ENCODE measurements at places on chromosomes 4 and X.

DNA sequence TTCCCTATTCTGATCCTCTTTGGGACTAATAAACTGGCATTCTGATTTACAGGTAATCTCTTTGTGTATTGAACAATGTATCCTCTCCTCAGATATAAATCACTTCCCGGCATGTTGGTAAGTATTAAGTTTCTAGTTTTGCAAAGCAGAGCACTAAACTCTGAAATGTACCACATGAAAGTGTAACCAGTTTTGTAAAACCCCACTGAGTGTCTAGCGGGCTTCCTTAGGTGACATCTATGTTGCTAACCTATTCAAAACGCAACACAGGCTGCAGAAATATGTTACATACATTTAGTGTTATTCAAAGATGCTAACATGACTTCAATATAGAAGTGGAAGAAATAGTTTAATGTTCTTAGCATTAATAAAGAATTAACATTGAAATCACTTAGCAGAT is 25.2 kb downstream of the DNAJB14 start:
- DNase-seq: no peak

DNA sequence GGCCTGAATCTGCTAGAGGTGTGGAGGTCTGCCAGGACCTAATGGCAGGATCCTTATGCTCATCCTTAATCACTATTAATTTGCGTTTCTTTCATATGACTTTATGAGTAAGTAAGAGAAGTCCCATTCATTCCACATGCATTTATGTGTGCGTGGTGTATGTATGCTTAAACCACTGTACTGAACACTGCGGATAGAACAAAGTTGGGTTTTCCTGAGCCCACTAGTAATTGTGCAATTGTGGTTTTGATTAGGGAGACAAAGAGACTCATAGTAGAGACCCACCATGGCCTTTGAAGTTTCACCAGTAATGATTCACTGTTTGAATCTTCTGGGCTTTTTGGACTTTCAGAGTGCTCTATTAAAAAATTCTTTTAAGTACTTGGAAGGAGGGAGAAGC is 498.5 kb upstream of the DIPK2B start:
- no peak for DNase-seq

- peak; percentile 11 for DNase-seq
These were observed 861 bp downstream of the SEC24D start for GRCh38 chr4:118834960-118835569.

GRCh38 chr4:70721747-70722146 is at the start of gene RUFY3:
Gene RUFY3 (plus strand): TSS chr4:70721964. CDS start chr4:70722574, 610 bp downstream.
- DNase-seq: no peak

DNA sequence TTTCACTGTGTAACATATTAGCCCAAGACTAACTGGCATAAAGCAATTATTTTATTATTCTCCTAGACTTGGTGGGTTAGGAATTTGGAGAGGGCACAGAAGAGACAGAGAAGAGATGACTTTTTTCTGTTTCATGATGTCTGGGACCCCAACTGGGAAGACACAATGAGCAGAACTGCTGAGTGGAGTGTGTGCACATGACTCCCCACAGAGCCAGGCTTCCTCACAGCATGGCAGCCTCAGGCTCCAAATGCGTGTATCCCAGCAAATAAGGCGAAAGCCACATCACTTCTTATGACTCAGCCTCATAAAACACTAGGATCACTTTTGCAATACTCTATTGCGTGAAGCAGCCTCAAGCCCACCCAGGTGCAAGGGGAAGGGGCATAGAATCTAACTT is 68.4 kb downstream of the MFAP3L start:
- DNase-seq: no peak

GRCh38 chrX:7047951-7048350 is 99.6 kb upstream of the STS start:
- no peak for DNase-seq

DNA sequence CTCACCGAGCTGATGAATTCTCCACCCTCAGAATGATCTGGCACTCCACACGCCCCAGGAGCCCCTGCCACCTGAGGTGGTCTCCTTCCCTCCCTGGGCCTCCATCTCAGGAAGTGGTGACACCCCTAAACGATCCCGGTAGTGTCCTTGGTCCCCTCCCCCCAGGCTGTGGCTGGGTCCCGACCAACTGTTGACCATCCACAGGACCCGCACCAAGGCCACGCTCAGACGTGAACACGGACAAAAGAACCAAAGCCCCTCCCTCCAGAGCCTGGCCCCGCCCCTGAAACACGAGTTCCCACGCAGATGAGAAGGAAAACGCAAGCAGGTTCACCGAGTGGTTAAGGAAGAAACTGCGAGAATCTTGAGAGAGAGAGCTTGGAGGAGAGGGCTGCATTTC is 16.6 kb downstream of the LRPAP1 start:
- DNase-seq: no peak

DNA sequence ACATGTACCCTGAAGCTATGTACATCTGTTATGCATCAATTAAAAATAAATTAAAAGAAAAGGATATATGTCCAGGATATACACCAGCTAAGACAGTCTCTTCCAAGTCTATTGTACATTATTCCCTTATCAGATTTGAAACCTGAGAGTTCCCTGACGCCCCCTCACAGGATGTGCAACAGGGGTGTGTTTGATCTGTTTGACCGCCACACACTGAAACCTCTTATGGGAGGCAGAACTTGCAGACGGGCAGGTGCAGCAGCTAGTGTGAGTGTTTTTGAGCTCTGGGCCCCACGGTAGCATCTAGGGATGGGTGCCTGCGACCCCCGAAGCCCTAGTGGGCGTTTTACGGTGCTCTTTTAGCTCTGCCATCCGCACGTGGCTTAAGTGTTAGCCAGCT is 4.7 kb downstream of the XG start:
- DNase-seq: no peak

GRCh38 chrX:15207994-15208393 is 61.9 kb downstream of the ASB9 start:
- no peak for DNase-seq

DNA sequence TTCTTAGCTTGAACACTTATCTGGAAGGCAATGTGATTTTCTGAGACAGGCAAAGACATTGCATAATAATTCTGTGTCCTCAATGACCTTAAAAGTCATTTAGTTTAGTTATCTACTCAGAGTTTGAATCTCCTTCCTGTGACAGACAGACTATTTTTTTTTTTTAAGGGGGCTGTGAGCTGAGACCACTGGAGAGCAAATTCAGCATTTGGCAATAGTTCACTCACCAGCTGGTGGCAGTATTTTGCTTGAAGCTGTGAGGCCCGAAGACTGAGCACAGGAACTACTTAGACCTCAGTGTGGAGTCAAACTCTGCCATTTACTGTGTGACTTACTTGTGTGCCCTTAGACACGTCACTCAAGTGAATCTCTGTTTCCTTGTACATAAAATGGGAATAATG is 22.9 kb upstream of the CPE start:
- no peak for DNase-seq

DNA sequence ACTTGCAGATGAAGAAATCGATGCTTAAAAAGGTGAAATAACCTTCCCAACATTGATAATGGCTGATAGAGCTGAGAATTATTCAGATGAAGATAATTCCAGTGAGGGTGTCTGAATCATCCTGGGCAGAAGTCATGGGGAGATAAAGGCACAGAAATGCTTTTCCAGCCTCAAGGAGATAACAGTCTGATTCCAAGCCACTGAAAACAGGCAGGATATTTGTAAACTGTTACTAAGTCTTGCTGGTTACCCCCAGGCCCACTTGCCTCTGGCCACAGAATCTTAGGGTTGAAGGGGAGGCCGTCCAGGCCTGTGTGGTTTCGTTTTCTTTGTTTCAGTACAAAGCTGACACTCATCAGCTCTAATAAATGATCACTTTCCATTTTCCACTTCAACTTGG is 158.5 kb downstream of the SH3KBP1 start:
- no peak for DNase-seq

DNA sequence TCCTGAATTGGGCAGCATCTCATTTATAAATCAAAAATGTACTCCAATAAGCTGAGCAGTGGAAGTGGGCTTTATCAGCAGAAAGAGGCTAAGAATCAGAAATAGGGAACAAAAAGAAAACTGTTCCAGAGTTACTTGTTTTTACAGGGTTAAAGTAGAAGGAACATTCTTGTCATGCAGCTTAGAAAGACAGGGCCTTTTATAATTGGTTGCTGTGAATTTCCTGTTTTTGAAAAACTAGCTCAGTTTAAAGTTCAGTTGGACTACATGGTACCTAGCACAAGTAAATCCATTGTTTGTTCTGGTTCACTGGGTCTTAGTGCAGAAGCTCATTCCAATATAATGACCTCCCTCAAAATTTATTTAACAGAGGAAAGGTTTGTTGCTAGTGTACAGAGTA is 200.8 kb downstream of the GRIA2 start:
- DNase-seq: no peak

DNA sequence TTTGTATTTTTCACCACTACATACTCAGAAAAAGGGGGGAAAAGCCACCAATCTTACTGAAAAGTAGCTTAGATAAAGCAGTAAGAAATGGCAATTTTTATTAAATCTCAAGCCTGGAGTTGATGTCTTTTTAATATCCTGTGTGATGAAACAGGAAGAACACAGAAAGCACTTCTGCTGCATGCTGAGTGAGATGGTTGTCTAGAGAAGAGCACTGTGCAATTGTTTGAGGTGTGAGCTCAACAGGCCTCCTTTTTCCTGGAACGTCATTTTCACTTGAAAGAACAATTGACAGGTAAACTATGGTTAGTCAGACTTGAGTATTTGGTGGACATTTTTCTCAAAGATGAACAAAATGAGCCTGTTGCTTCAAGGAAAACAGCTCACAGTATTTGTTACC is 73.9 kb downstream of the RTL5 start:
- DNase-seq: no peak

GRCh38 chrX:38175139-38175538 is 45.5 kb downstream of the SRPX start:
- no peak for DNase-seq

DNA sequence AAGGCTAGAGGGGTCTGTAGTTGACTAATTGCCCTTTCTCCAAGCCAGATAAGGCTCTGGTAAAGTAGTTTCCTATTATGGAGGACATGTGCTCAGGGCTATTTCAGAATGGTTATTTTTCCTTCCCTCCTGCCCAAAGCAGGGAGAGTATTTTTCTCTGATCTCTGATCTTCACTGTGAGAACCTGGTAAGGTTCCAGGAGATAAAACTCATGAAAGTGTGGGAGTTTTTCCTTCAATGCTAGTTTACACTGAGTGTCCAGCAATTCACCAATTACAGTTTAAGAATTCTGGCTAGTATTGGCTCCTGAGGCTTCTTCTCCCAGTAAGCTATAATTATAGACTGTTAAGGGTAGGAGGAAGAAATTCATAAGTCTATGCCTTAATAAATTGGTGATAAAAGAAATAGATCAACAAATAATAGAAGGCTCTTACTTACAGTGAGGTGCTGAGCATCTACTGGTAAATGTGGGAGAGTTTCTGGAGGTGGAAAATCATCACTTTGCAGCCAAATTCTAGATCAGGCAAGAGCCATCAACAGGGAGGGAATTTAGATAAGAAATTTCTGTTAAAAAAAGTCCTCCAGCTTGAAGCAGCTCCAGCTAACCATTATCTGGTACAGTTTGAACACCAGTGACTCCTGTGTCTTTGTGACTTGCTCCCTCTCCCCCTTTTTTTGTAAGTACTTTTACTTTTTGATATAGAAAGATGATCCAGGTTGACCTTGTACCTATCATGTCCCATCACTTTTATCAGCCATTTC is 30.9 kb downstream of the CASP6 start:
- no peak for DNase-seq

- DNase-seq: no peak
These were observed 48.0 kb upstream of the STARD8 start for GRCh38 chrX:68599256-68600152.

GRCh38 chrX:13357925-13358324 is 38.1 kb upstream of the ATXN3L start:
- no peak for DNase-seq

- no peak for DNase-seq
These were observed 6.0 kb downstream of the GAGE10 start for GRCh38 chrX:49309401-49309981.

DNA sequence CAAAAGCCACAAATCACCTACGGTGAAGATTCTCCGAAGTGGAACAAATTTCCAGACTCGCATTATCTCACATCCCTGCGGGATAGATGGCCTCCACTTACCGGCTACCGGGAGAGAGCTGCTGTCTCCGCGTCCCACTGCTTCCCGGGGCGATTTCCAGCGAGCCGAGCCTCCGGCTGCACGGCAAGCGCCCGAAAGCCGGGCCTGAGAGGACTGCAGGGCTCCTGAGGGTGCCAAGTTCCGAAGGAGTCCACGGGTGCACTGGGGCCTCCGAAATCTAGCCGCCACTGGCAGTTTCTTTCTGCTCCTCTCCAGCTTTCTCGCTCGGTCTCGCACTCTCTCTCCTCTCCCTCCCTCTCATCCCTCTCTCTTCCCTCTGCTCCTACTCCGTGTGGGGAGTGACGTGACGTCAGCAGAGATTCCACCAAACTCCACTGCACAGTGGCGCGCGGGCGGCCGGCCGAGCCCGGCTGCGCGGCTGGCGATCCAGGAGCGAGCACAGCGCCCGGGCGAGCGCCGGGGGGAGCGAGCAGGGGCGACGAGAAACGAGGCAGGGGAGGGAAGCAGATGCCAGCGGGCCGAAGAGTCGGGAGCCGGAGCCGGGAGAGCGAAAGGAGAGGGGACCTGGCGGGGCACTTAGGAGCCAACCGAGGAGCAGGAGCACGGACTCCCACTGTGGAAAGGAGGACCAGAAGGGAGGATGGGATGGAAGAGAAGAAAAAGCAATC is 14.0 kb upstream of the PITX2 start:
- DNase-seq: no peak

DNA sequence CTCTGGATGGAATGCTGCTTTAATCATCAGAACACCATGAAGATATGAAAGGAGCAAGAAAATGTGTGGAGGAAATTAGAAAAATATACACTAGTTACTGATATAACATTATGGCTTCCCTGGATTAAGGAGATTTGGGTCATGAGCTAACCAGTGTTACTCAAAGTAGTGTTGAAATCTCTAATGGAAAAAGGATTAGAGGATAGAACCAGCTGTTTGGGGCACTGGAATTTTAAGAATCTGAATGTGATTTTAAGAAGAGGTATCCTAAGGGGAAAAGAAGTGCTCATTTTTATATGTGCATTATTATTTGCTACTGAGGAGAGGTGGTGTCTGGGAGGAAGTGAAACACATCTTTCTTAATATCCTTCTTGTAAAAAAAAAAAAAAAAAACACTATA is 164.1 kb upstream of the PPARGC1A start:
- no peak for DNase-seq

DNA sequence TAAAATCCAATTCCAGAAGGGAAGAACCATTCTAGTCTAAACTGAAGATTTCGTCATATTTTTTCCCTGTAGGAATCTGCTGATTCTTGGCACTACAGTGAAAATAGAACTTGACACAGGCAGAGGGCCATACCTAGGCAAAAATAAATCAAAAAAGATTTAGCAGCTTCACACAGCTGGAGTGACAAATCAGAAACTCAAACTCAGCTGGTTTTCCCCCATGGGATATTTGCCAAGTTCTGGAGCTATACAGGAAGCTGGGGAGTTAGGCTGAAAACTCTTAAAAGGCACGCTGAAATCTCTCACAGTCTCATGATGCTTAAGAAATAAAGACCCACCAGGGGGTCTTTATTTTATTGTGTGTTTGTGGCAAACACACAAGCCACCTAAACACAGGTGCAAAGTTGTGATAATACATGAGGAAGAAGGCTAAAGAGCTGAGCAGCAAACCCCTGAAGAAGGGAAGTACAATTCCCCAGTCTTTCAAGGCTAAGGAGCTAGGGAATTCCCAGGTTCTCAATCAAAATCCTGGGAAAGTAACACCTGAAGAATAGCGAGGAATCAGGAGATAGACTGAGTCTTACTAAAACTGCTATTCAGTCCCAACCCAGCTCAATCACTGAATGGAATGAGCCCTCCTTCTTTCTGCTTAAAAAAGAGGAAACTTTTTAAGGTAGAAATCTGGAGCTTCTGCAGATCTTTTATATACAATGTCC is 32.1 kb upstream of the BEND2 start:
- DNase-seq: no peak

Measured in T follicular helper cell (primary cell).